ENCODE measurements at places on chromosomes 12 and 14.

DNA sequence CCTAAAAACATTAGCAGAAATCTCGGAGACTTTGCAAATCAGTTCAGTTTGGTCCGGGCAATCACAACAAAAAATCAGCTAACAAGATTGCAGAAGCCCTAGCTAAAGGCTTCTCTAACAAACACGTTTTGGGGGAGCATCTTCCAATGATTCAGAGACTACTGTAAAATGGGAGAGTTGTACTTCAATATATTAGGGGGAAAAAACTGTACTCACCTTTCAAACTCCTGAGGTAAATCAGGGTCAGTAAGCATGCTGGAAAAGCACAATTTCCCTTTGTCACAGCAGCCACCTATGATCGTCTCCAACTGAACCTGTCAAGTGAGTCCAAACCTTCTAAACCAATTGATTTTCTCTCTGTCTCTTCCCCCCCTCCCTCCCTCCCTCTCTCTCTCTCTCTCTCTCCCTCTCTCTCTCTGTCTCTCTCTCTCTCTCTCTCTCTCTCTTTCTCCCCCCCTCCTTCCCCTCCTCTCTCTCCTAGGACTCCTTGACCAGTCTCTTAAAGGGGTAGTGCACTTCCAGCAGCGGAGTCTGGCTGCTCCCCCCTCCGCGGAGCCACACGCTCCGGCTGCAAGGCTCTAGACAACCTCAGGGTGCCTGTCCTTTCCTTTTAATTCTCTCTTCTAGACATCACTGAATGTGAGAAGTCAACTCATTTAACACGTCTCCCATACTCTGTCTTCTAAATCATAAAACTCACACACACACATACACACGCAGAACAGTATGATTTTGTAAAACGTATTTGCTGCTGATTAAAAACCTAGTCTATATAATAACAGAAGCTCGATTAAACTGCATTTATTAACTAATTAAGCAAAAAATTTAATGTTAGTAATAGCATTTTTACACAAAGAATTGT lies at the start of gene SOX5:
SOX5 (minus strand) TSS at position 323 of the 862 bp plus-strand sequence; CDS start at position 254, 69 bp downstream.
- no peak for DNase-seq

DNA sequence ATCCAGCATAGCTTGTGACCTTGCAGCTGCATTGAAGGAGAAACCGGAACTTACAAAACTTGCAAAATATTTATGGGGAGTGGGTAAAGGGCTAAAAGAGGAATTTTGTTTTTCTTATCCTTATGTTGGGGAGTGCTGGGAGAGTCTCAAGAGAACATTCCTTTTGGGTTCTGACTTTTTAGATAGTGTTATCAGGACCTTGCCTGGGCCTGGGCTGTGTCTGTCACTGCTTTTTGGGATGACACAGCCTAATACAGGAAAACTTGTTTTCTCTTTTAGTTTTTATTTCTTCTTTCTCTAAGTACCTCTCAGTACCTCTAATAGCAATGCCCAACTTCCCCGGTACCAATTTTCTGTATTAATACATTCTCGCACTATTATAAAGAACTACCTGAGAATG lies 850.6 kb downstream of the RPS29 start:
- no peak for DNase-seq

GRCh38 chr12:72135021-72135301 lies 137.2 kb upstream of the TRHDE start:
- no peak for DNase-seq

DNA sequence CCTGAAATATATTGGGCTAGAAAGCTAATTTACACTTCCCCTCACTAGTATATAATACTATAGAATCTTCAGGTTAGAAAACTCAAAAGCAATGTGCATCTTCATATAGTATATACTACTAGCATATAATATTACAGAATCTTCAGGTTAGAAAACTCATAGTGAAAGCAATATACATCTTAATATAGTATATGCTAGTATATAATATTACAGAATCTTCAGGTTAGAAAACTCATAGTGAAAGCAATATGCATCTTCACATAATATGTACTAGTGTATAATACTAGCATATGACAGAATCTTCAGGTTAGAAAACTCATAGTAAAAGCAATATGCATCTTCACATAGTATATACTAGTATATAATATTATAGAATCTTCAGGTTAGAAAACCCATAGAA lies 329.6 kb downstream of the ZFP36L1 start:
- DNase-seq: no peak

GRCh38 chr12:91868054-91868453 lies 277.6 kb downstream of the BTG1 start:
- DNase-seq: no peak

DNA sequence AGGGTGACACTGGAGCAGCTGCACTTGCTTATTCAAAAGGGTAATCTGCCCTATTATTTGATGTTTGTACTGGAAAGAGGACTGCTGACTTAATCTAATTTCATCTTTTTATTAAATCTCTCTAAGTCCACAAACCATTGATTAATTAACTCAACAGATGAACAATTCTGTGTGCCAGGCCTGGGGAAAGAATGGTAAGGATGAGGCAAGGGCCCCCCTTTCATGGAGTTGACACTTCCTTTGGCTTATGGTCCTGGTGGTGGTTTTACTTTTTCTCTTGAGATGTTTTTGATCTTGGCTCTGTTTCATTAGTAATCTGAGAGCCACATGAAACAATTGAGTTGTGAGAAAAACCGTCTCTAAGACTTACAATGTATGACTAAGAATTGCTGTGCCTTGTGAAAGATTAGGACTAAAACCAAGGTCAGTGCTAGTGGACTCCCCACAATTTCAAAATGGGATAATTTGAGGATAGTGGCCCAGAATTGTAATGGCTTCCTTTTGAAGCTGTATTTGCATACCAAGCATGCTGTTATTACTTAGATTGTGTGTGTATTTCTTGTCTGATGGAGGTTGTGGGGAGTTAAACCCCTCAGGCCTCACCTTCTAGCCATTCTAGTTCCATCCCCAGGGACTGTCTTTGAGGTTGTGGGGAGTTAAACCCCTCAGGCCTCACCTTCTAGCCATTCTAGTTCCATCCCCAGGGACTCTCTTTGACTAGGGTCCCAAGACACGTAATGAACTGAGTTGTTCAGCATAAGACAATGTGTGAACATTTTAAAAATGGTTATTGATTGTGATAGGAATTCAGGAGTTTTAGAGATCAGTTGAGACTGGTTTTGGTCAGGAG lies 52.5 kb upstream of the EVL start:
- DNase-seq: no peak

DNA sequence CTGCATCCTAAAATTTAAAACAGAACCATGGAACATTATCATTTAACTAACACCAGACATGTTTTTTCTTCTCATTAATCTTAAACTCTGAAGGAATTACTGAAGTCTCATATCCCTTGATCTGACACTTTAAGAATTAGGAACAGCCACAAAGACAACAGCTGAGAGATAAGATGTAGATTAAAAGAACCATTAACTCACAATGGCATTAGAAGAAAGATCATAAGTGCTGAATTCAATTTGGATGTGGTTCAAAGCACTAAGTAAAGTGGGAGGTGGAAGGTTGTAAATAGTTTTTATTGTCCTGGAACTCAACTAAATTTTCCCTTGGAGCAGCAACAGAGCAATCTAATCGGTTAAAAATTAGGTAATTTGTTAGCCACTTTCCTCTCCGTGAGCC lies 199.0 kb upstream of the ATP2B1 start:
- no peak for DNase-seq

GRCh38 chr12:120685522-120685921 lies 1.4 kb upstream of the MLEC start:
- no peak for DNase-seq

DNA sequence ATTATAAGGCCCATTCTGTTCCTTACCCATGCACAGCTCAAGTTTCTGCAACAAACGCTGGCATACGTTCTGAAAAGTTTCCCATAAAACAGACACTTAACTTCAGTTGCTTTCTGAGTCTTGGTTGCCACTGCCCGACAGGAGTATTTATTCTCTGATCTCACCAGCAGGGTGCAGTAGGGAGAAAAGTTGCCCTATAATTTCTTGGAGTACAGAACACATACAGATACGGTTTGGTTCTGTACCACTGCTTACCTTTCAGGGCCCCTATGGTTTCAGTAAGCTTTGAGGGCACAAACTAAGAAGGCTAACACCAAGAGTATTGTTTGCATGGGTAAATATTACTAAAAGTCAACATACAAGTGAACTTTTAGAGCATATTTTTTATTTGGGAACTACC lies 77.9 kb downstream of the SPATA7 start:
- no peak for DNase-seq

- no peak for DNase-seq
Measured at GRCh38 chr12:42010715-42011114, 134.0 kb downstream of the GXYLT1 start.

GRCh38 chr12:12608557-12608957 lies 3.1 kb upstream of the CREBL2 start:
- no peak for DNase-seq

DNA sequence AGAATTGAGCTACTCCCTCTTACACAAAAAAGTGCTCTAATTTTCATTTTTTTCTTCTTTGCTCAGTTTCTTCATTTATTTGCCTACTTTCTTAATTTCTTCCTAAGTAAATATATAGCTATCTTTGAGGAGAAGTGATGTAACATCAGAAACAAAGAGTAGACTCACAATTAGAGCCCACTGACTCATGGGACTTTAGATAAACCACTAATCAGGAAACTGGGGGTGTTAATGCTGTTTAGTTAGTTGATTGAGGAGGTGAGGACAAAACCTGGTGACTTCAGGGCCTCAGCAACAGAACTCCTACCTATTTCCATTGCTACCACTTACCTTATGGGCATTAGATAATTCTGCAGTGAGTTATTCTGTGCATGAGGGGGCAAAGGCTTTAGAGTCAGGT lies 151.7 kb downstream of the MON2 start:
- no peak for DNase-seq

GRCh38 chr12:27508736-27509431 lies 15.1 kb upstream of the PPFIBP1 start:
- DNase-seq: no peak

DNA sequence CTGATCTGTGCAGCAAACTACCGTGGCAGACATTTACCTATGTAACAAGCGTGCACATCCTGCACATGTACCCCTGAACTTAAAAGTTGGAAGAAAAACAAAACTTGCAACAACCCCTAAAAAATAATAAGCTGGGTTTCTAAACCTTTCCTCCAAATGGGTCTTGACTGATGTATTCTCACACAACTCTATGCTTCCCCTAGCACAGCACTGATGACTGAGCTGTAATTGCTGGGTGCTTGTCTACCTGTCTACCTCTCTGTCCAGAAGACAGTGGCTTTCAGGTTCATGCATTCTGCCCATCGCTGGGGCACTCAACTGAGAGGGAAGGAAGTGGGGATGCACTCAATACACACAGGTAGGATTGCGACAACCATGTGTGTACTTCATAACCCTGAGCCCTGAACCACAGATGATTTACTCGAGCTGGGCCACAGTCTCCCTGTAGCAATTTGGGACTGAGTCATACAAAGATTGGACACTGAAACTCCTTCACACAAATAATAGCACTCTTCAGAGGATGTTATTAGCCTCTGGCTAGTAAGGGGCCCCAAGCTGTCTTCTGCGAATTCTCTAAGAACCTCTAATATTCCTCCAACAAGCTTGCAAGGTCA lies 44.8 kb upstream of the TMPO start:
- no peak for DNase-seq

DNA sequence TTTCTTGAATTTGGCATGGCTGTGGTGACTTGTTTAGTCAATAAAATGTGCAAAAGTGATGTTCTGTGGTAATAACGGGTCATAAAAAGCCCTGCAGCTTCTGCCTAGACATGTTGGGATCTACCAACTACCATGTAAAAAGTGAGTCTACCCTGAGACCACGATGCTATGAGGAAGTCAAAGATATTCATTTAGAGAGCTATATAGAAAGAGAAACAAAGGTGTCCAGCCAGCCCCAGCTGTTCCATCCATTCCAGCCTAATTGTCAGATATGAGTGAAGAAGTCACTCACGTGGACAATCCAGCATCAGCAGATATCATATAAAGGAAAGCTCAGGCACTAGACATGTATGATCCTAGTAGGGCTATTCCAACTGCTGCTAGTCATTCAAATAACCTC lies 117.2 kb upstream of the SSTR1 start:
- no peak for DNase-seq

DNA sequence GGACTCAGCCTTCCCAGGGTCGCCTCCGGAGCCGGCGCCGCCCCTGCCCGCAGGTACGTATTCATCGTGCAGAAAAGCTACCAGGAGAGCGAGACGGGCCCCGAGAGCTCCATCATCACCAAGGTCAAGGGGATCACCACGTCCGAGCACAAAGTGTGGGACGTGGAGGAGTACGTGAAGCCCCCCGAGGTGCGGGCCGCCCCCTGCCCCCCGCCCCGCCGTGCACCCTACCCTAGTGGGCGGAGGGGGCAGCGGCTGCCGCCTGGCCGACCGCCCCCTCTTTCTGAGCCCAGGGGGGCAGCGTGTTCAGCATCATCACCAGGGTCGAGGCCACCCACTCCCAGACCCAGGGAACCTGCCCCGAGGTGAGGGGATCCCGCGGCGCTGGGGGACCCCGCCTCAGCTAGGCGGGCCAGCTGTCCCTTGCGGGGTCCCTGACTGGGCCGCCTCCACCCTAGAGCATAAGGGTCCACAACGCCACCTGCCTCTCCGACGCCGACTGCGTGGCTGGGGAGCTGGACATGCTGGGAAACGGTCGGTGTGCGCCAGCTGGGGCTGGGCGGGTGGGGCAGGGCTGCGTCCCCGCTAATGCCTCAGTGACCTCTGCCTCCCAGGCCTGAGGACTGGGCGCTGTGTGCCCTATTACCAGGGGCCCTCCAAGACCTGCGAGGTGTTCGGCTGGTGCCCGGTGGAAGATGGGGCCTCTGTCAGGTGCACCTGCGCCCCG lies 973 bp downstream of the P2RX2 start:
- DNase-seq: no peak

- no peak for DNase-seq
Measured at GRCh38 chr14:75310295-75311111, 31.9 kb downstream of the FOS start.

DNA sequence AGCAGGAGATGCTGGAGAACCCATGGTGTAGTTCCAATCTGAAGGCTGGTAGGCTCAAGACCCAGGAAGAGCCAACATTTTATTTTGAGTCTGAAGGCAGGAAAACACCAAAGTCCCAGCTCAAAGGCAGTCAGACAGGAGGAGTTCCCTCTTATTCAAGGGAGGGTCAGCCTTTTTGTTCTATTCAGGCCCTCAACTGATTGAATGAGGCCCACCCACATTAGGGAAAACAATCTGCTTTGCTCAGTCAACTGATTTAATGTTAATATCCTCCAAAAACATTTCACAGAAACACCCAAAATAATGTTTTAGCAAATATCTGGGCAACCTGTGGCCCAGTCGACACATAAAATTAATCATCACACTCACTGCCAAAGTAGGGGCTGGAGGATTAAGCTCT lies 130.8 kb downstream of the LMNTD1 start:
- no peak for DNase-seq

GRCh38 chr12:3298603-3299002 lies 192.4 kb upstream of the PRMT8 start:
- DNase-seq: no peak

- DNase-seq: no peak
Measured at GRCh38 chr12:129540249-129540648, 363.6 kb downstream of the TMEM132D start.

DNA sequence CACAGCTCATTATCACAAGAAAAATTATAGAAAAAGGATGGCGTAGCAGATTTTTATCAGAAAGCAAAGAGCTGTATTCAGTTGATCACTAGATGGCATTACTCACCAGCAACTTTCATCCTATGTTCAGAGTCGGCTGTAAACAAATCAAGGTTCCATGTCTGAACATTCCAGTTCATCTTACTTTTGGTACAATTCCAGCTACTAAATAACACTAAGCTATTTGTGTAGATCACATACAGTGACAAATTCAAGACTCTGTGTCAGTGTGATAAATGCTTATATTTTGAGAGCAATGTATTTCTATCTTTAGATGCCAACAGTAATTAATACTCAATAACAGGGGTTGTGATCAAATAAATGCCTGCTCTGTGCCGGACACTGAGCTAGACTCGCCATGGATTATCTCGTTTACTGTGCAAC lies 30.1 kb downstream of the NRDE2 start:
- DNase-seq: no peak

All from T-helper 2 cell (primary cell).